Stimulated activated CD4-positive, alpha-beta T cell treated with anti-CD3 and anti-CD28 coated beads, Interleukin-2, amount 100 ng/mL, for 48 hours (primary cell): ENCODE measurements at places on chromosomes 11 and 22.

DNA sequence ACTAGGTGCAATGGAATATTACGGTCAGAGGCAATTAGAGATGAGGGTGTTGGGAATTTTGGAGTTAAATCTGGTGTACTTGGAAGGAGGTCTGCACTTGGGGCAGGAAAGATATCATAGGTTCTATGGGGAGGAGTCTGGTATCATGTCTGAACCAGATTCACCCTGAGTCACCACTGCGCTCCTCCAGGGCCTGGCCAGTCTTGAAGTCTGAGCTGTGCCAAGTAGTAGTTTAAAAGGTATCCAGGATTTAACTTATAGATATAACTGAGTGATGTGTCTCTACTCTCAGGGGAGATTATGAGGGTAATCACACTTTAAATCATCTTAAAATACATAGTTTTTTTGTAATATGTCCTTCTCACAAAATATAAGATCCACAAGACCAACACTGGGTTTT, 6.6 kb downstream of the CNGA4 start:
- no peak for DNase-seq

DNA sequence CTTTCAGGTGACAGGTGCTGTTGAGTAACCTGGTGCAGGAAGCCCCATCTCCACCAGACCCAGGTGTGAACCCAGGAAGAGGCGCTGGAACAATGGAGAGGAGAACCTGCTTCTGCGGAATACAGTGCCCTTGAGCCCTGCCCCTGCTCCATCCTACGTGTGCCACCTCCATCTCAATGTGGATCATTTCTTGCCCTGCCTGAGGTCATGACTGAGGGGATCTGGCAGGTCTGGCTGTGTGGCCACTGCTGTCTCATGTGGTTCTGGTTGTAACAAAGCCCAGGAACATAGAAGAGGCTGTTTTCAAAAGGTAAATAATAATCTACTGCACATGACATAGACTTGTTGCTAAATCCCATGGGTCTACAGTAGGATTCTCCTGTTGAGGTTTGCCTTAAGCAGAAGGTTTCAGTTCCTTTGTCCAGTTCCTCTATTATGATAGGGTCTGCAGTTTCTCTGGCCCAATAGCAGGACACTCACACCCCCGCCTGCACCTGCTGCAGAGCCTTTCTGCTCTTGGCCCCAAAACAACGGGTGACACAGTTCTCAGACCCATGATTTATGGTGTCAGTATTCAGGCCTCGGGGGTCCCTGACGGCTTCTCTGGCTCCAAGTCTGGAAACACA, 113.5 kb upstream of the IGLL5 start:
- DNase-seq, result no peak

DNA sequence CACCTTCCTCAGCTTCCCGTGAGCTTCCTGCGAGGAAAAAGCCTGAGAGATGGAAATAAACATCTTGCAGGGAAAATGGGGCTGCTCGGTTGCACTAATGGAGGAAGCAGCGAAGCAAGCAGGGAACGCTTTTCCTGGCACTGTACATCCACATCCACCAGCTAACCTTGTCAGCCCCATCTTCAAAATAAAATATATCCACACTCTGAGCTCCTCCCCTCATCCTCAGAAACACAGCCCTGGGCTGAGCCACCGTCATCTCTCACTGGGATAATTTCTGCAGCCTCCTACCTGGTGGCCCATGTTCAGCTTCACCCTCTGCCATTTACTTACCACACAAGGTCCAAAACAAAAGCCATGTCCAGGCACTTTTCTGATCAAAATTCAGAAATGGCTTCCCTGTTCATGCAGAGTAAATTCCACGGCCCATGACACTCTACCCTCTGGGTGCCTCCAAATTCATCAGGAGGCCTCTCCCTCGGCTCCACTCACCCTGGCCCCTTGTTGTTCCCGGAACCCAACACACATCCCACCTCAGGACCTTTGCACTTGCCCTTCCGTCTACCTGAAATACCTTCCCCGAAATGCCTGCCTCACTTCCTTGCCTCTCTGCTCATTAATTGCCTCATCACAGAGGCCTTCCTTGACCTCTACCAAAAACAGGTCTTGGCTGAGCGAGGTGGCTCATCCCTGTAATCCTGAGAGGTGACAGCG, 13.0 kb downstream of the C11orf86 start:
- no peak for DNase-seq

DNA sequence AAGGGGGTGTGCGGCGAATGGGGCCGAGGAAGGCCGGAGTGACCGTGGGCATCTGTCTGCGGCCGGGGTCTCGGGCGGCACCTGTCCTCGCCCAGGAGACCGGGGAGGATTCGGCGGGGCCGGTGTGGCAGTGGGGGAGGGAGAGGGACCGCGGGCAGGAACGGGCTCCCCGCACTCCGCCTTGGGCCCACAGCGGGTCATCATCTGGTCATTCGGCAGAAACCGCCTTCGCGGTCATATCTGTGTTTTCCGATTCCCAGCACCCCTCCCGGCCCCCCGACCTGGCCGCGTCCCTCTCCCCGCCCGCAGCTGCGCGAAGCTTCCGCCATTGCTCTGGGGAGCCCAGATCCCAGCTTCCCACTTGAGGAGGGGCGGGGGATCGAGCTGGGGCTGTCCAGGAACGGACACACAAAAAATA, 824 bp upstream of the CBX6 start:
- DNase-seq, result no peak

DNA sequence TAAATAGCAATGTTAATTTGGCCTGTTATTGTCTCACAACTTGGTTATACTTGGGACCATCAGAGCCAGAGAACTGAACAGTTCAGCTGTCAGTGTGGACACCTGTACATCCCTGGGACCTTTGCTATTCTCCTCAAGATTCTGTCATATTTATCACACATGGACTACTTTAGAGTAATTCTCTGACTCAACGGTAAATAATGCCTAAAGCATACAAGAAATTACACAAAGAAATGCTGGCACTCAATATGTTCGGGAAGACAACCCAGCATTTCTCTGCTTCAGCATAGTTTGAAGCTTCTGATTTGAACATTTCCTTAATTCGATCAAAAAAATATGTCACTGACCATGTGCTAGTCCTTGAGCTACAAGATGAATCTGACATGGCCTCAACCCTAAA, 34.6 kb upstream of the MMP13 start:
- no peak for DNase-seq

GRCh38 chr11:12291766-12292165, 85.6 kb upstream of the PARVA start:
- no peak for DNase-seq

GRCh38 chr11:37597776-37598175, 999.7 kb upstream of the RAG2 start:
- no peak for DNase-seq

- DNase-seq, result peak; percentile 59
Observed at GRCh38 chr11:77589521-77590193, at the start of gene AQP11. TSS of gene AQP11 (plus strand) at chr11:77589953. CDS start at chr11:77589993, 40 bp downstream.
